Mammary epithelial cell (primary cell): ENCODE measurements at places on chromosomes 5 and 9. TPM values are rescaled to one million over a fixed set of nuclear protein-coding genes. Genes with fewer than 3 reads are reported as not detected.

WDR55 gene
- 24.7 TPM for polyA plus RNA-seq

TAL2 gene
- polyA plus RNA-seq = 0.10 TPM

SLC9A3 gene
- polyA plus RNA-seq = 1.00 TPM

TMED7 gene
- 43.6 TPM for polyA plus RNA-seq

SHOC1 gene
- 0.01 TPM for polyA plus RNA-seq

BSPRY gene
- polyA plus RNA-seq = 0.90 TPM

GZMA gene
- not detected for polyA plus RNA-seq

PITX1 gene
- polyA plus RNA-seq = 9.2 TPM

PCDHGA2 gene
- 2.0 TPM for polyA plus RNA-seq
